ENCODE measurements at places on chromosomes 5 and 9. TPM values are rescaled to one million over a fixed set of nuclear protein-coding genes. Genes with fewer than 3 reads are reported as not detected.

Gene FAM193B
- polyA plus RNA-seq = 48.1 TPM

GRCh38 chr5:4313138-4313537, 717.5 kb downstream of the IRX1 start:
- DNase-seq = no peak

Gene FSTL4
- not detected for polyA plus RNA-seq

DNA sequence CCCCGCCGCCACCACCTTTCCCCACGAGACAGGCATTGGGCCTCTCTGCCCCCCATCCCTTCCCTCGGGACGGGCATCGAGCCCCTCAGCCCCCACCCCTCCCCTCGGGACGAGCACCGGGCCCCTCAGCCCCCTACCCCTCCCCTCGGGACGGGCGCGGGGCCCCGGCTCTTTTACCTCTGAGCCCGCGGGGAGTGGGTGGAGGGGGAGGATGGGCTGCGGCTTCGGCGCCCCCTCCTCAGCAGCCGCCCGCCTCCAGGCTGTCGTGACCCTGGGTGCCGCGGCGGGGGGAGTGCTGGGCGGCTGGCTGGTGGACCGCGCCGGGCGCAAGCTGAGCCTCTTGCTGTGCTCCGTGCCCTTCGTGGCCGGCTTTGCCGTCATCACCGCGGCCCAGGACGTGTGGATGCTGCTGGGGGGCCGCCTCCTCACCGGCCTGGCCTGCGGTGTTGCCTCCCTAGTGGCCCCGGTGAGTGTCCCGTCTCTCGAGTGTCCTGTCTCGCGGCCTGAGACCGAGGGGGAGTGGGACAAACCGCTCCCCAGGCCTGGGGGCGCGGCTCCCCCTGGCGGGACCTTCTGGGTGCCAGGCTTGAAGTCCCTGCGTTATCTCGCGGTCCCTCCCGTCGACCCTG, 791 bp downstream of the SLC2A8 start:
- peak; percentile 84 for DNase-seq

Gene LAMC3
- polyA plus RNA-seq = 0.07 TPM

Gene S100Z
- polyA plus RNA-seq = not detected

Gene PCDHA3
- polyA plus RNA-seq = not detected

GRCh38 chr5:135386096-135386495, 12.9 kb downstream of the MACROH2A1 start:
- DNase-seq = no peak

Gene DDX4
- polyA plus RNA-seq = not detected

DNA sequence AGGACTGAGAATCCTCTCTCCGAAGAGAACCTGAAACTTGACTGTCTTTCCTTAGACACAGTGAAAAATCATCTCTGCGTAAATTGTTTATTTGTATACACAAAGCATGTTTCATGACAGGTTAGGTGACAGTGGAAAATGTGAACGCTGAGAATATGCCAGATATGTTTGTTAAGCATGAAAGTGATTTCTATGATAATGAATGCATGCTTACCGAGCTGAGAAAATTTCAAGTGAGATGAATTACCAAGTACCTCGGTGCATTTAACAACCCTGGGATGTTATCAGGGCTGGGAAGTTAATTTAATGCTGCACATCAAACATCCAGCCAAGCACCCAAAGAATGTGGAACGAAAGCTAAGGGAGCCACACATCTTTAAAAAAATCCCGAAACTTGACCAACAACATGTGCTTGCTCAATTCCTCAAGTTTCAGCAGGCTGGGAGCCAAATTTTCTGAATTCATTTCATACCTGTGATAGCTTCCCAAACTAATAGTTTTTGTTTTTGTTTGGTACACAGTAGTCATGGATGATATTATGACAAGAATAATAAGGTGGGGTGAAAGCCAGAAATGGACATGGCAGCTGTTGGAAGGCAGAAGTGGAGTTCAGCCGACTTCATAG, 336.9 kb downstream of the ARHGEF28 start:
- no peak for DNase-seq

DNA sequence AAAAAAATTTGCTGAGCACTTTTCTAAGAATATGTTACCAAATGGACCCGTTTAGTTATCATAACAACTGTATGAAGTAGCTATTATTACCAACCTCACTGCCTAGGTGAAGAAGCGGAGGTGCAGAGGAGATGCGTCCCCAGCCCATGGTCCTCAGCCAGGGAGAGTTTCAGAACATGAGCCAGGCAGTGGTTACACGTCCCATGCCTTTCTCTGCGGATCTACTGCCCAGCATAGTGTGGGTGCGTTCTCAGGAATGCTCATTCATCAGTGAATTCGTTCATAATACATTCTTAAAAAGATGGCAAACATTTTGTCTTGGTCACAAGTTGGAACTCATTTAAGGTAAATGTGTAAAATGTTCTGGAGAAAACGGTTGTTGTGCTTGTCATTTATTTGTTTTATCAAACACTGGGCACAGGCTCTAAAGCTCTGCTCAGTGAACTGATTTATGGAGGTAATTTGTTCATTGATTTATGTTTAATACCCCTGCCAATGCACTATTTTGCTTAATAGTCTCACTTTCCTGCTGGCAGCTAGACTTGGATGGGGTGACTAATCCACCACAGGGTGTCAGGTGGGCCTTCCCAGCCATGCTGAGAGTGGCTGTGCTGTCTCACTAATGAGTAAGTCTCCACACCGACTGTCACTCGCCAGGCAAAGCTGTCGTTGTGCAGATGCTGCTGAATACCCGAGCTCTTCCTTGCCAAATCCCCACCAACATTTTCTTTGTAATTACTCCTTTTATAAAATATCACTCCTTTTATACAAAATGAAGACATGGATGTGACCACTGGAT, 248.8 kb downstream of the TENT4A start:
- DNase-seq = no peak

DNA sequence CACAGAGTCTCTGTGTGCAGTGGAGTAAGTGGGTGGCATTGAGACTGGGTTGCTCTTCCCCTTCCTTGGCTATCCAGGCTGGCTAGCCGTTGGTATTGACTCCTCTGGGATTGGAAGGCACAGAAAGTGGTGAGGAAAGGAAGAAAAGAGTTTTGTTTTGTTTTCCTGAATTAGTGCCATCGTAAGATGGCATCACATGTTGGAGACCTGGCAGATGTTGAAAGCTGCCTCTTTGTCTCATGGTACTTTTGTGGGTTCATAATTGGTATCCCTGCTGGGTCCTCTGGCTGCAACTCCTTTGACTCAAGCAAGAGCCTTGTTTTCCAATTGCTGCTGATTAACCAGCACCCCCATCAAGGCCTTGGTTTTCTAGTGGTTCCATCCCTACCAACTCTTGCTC, 293.8 kb downstream of the PDE4D start:
- no peak for DNase-seq

GRCh38 chr5:80810425-80810824, 149.7 kb upstream of the RASGRF2 start:
- no peak for DNase-seq

DNA sequence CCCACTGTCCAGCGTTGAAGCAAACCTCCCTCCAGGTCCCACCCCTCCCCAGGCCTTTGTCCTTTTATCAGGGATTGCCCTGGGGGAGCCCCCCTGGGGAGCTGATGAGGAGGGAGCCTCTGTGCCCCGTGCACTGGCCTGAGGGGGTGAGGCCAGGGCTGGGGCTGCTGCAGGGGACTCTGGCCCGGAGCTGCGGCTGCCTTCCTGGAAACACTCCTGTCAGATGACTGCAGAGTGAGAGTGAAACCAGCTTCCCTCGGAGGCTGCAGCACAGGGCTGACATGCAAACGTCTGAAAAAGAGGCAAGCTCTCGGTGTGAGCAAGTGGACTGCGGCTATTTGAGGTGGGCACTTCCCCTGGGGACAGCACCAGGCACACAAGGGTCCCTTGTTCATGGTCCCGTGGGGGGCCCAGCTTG, 4.6 kb upstream of the TRAF2 start:
- DNase-seq = no peak

- DNase-seq = peak; percentile 42
These were observed 31.1 kb downstream of the OR2K2 start for GRCh38 chr9:111298731-111299598.

GRCh38 chr5:38347040-38347763, 88.8 kb downstream of the EGFLAM start:
- DNase-seq = no peak

Gene ZNF367
- polyA plus RNA-seq = 1.5 TPM

Gene MVB12B
- 5.1 TPM for polyA plus RNA-seq
